OCI-LY7 (cell line): ENCODE measurements at places on chromosomes 1 and 21. TPM values are rescaled to one million over a fixed set of nuclear protein-coding genes. Genes with fewer than 3 reads are reported as not detected.

PLCH2 gene
- 1.0 and 1.4 TPM in 2 replicates for total RNA-seq

DNA sequence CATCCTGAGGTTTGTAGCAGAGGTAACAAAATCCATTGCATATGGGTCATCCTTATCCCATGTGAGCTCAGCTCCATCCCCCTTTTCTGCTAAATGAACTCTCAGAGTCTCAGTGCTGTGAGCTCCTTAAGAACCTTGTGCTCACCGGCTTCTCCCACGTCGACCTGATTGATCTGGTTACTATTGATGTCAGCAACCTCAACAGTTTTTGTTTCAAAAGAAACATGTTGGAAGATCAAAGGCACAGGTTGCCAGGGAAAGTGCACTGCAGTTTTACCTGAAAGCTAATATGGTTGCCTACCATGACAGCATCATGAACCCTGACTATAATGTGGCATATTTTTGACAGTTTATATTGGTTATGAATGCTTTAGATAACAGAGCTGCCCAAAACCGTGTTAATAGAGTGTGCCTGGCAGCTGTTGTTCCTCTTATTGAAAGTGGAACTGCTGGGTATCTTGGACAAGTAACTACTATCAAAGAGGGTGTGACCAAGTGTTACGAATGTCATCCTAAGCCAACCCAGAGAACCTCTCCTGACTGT lies 131.4 kb downstream of the HS2ST1 start:
- DNase-seq = peak; percentile 48

DNA sequence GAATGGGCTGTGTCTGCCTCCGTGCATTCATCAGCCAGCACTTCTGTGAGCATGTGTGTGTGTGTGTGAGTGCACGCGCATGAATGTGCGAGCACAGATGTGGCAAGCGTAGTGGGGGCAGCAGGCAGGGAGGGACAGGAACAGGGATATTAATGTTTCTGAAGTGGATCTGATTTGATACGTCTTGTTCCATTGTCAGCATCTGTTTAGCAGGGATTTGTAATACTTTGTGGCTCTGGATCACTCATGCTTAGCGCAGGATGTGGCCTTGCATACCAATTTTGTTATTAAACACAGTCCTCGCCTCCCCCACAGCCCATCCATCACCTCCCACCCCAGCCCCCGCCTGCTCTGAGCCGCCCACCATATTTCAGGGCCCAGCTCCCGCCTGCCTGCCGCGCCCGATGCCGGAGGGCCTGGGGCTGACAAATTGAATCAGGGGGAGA lies 52.4 kb downstream of the TMEM53 start:
- no peak for DNase-seq

DNA sequence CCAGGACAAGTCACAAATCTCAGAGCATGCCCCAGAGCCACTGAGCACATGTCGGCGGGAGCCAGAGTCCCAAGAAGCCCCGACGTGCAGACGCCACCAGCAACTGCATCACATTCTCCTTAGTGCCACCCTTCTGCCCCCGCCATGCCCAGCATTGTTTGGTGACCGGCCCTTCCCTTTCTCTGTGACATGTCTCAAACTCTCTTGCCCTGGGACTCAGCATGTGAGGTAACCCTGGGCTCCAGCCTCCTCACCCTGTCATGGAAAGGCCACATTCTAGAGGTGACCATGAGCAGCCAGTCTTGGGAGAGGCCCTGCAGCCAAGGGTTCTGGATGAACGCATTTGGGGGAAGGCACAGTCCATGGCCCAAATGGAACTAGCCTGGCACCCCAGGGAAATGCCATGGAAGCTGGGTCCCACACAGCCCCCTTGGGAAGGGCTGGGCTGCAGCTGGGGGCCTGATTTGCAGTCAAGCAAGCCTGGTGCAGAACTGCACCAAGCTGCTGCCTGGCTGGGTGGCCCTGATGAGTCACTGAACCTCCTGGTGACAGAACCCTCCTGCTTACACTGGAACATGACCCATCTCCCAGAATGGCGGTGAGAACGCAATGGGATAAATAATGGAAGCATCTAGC lies 94.4 kb downstream of the ITPKB start:
- DNase-seq = no peak

HFM1 gene
- 1.4 and 1.6 TPM in 2 replicates for total RNA-seq
